ENCODE measurements at places on chromosomes 7 and 10.

DNA sequence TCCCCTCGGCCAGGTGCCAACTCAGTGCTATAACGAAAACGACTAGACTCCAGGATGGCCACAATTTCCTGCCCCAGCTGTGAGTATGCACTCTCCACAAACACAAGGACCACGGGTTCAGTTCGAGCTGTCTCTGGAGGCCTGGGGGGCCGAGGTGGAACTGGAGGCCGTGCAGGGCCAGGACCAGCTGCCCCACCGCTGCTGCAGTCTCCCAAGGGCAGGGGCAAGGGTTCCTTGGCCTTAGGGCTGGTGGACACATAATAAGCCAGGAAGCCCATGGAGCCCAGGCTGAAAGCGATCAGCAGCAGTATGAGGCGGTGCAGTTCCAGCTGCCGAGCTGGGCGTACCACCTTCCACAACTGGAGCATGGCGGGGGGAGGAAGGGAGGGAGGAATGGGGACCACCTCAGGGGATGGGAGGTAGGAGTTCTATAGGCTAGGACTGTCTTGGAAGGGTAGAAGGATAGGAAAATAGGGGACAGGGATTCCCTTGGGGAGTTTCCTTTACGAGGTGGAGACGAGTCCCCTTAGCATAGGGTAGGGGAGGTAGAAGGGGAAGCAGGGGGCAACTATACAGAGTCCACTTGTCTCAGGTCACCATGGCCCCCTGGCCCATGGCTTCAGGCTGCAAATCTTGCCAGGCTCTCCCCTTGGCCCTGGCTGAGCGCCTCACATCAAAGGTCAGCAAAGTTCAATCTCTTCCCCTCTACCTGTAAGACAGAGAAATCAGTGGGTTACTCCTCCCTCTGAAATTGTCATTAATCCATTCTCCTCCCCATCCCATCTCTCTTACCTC, 3.2 kb downstream of the NDST2 start:
- no peak for DNase-seq

DNA sequence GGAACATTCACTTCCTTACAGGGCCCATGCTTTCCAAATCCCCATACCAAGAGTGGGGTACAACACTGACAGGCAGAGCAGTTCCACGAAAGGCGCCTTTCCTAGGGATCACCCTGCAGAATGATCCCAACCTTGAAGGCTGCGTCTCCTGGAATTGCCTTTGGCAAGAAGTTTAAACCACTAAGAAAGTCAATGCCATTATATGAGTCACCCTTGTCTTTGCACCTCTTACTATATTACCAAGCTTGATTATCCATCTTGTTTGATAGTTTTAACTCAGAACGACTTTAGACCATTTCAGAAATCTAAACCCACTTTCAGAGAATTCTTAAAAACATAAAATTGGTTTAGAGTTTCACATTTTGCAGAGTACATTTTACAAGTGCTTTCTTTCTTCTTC, 282.1 kb downstream of the ARHGAP12 start:
- no peak for DNase-seq

DNA sequence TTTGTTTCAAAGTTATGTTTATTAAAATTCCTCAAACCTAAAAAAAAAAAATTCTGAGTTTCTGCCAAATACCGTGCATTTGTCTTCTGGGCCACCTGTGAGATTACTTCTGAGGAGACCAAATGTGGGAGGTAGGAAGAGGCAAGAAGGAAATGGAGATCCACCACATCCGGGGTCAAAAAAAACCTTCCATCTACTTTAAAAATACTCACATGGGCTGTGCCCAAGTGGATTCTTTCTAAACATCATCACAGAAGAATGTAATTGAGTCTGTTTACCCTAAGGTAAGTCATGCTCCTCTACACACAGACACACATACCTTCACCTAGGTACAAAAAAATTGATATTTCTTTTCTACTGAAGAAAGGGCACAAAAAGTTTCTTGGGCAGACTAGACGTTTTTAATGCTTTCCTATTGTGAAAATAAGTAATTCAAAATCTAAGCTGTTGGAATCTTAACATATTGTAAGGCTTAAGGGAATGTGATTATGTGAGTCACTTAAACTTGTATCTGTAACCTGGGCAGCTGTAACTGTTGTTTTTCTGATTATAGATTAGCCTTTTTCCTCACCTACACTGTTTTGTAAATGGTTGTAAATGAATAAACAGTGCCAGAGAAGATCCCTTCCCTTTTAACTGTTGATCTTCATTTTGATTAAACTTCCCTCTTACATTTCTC, 19.1 kb upstream of the SPOCK2 start:
- DNase-seq: peak; percentile 84

DNA sequence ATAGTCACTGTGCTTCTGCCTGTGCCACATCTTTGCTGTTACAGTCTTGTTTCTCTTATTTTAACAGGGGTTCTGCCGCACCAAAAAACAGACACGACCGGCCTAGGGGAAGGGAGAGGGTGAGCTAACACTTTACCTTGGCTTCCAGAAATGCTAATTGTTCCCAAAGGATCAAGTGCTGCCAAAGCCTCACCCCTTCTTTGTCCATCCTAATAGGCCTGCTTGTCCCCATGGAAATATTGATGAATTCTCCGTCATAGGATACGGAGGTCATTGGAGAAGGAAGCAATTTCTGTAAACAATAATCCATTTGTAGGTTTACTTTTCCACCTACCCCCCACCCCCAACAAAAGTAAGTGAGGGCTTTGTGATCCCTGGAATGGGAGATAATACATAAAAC, 567.3 kb downstream of the KCNMA1 start:
- no peak for DNase-seq

DNA sequence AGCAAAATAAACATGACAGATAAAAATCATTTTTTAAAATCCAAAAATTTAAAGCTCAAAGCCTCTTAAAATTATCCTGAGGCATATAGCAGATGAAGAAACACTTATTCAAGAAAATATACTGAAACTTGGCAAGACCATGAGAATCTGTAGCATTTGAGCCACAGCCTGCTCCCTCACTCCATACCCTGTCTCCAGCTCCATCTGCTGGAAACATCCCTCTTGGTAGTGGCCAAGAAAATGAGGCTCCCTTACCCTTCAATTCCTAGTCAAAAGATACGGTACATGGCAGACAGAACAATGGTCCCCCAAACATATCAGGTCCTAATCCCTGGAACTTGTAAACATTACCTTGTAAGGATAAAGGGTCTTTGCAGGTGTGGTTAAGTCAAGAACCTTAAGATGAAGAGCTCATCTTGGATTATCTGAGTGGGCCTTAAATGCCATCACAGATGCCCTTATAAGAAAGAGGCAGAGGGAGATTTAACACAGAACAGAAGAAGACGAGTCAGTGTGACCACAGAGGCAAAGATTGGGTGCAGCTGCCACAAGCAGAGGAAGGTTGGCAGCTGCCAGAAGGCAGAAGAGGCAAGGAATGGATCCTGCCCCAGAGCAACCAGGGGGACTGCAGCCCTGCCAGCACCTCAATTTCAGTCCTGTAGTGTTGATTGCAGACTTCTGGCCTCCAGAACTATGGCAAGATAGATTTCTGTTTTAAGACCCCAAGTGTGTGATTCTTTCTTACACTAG, 149.4 kb downstream of the ZNF248 start:
- no peak for DNase-seq

DNA sequence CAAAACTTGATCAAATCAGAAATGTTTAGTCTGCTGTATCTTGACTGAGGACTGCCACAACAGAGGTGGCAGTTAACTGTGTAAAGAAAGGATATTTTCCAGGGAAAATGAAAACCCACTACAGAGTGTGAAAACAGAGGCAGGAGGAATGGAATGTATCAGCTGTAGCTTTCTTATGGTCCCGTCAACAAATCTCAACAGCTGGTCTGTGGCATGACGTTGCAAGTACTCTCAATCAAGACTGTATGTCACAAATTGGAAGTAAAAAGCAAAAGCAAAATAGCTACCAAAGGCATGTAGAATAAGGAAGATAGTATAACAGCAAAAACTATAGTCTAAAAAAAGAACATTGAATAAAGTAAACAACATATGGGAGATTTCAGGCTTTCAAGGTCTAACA, 123.5 kb downstream of the KMT2C start:
- no peak for DNase-seq

DNA sequence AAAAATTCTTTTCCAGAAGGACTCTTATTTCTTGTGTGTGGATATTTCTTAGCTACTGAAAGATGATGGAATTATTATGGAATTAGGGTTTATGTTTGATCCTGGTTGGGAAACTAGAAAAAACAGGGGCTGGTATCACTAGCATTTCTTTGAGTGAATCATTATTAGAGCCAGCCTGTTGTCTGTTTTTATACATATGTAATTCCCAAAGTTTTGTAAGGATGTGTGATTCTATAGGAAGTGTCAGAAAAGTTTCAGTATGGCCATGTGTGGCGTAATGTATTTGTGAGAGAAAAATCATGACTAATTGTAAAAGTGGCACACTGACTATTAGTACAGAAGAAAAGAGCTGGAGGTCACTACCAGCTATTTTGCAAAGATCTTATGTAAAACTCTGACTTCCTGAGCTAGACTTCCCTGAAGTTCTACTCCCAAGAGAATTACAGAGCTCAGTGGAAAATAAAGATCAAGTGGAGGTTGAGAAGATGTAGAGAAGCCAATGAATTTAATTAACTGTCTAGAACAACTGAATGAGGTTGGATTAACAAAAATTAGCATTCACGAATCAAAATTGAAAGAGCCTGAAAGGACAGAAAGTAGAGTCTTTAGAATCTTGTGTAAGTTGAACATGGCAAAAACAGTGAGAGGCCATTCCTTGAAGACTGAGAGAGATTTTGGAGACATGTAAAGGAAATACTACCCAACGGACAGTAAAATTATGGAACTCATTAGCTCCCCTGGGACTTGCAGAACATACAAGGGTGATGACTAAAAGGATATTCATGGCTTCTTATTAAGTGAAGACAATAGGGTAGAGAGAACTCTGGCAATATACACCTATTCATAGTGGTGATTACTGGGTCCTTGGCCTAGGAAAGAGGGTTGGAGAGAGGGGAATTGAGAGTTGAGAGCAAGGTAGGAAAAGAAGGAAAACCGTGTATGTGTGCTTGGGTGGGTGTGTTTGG, 12.5 kb downstream of the ZNF365 start:
- DNase-seq: no peak

DNA sequence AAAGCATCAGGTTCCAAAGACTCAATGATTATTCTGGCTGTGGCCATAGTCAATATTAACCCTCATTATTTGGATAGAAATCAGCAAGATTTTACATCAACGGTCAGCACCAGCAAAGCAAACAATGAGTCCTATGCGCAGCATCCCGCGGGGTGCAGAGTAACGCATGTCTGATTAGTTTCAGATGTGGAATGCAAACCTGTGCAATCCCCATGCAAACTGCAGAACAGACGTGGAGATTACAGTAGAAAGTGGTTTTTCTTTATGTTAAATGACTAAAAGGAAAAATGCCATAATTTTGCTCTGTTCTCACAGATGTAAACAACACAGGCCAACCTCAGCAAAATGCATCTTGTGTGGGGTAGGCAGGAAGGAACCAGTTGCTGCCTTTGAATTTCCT, 258.1 kb upstream of the GRB10 start:
- no peak for DNase-seq

DNA sequence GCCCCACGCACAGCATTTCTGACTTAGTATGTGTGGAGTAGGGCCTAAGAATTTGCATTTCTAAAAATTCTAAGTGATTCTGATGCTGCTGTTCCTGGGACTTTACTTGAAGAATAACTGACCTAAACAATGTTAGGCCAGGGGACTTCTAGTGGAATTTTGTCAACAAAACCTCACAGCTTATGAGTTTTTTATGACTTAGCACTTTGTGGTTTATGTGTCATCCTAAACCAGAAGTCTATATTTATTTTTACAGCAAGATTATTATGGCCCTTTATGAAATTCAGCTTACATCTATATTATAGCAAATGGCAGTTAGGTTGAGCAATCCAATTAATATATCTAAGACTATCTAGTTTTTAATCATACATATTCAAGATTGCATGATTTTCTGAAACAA, 24.6 kb upstream of the BET1 start:
- no peak for DNase-seq

DNA sequence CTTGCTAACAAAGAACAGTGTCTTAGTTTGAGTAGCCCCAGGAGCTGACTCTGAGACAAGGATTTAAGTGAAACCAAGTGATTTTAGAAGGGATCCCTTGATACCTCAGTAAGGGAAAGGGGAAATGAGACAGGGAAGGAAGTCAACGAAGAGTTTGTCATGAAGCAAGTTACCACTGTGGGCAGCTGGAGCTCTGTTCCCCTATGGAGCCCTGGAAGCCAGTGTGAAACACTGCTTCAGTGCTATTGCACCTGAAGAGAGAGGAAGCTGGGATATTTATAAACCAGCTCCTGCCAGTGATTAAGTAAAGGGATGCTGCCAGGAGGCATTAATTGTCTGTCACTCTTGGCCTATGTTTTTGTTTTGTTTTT, 58.9 kb upstream of the WAPL start:
- no peak for DNase-seq

DNA sequence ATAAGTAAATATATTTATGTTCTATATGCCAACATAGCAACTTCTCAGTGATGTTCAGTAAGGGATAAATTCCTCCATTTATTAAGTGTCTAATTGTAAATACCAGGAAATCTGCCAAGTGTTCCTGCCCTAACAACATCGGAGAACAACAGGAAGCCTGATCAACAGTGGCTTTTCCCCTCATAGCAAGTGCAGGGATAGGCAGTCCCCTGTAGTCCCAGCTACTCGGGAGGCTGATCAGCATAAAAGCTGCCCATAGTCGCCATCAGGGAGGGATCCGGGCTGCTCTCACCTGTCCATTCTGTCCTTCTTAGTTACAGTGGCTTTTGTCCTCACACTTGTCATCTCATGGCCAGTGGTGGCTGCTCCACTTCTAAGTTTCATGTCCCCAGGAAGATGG, 141.3 kb downstream of the IDE start:
- DNase-seq: no peak

- no peak for DNase-seq
These were observed 697.0 kb downstream of the SORCS1 start for GRCh38 chr10:106467506-106467905.

GRCh38 chr7:77239471-77239870, 39.9 kb upstream of the FGL2 start:
- DNase-seq: no peak

DNA sequence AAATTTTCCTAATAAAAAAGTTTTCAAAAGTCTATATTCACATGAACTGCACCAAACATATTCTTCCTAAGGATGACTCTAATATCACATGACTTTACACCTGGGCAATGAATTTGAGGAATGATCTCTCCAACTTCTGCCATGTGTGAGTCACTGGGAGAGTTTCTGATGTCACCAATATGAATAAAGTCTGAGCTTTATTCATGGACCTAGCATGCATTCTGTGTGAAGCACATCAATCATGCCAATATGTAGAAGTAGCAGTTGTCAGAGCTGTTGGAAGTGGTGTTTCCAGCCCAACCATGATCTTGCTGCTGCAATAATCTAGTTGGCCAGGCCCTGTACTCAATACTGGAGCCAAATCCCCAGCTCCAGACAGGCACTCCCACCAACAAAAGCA, 91.7 kb upstream of the IFRD1 start:
- no peak for DNase-seq

- no peak for DNase-seq
These were observed 32.0 kb upstream of the CRTAC1 start for GRCh38 chr10:98062424-98062823.

GRCh38 chr10:102476466-102477141, 25.3 kb upstream of the C10orf95 start:
- DNase-seq: no peak

Measured in activated CD4-positive, alpha-beta T cell treated with anti-CD3 and anti-CD28 coated beads, Interleukin-2, amount 10 ng/mL, durations not matched to agents 24 days and 14 days (primary cell).